ENCODE measurements at places on chromosomes 16 and 17.

- DNase-seq = no peak
Observed at GRCh38 chr17:40496634-40497420, 4.6 kb downstream of the TNS4 start.

GRCh38 chr17:56688151-56688550, 94.7 kb downstream of the NOG start:
- no peak for DNase-seq

DNA sequence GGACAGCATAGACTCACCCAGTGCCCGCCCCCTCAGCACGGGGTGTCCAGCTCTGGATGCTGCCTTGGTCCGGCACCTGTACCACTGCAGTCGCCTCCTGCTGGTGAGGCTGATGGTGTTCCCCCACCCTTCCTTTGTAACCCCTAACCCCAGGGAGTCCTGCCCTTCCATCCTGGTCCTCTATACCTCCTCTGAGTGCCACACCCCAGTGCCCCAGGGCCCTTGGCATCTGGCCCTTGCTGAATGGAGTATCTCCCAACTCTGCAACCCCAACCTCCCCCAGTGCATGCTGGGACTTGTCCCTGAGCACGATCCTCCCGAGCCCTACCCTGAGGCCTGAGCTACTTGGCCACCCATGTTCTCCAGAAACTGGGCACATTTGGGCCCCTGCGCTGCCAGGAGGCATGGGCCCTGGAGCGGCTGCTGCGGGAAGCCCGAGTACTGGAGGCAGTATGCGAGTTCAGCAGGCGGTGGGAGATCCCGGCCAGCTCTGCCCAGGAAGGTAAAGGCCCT, 15.8 kb downstream of the RIPOR1 start:
- DNase-seq = no peak

- DNase-seq = no peak
Observed at GRCh38 chr16:69619514-69619913, 53.7 kb downstream of the NFAT5 start.

- no peak for DNase-seq
Observed at GRCh38 chr16:81451753-81452680, 7.4 kb downstream of the CMIP start.

GRCh38 chr17:78399693-78400144, 21.3 kb downstream of the PGS1 start:
- no peak for DNase-seq

- DNase-seq = no peak
Observed at GRCh38 chr16:18950469-18951185, 24.4 kb upstream of the SMG1 start.

DNA sequence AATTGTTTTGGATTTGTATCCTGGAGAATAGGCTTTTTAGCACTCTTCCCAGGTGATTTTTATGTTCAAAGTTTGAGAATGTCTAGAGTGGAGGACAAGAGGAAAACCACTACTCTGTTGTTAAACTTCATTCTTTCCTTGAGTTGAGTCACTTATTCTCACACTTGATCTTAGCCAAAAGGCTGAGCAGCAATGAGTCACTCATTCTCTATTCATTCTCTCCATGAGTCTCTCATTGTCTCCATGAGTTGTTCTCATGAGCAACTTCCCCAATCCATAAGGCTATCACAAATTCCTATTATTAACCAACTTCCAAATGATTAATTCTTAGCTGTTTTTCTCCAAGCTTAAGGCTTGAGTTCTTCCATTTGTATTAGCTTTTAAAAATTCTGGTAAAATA, 1393.3 kb downstream of the CDH8 start:
- no peak for DNase-seq

GRCh38 chr16:66976746-66977145, 11.6 kb upstream of the CES4A start:
- no peak for DNase-seq

DNA sequence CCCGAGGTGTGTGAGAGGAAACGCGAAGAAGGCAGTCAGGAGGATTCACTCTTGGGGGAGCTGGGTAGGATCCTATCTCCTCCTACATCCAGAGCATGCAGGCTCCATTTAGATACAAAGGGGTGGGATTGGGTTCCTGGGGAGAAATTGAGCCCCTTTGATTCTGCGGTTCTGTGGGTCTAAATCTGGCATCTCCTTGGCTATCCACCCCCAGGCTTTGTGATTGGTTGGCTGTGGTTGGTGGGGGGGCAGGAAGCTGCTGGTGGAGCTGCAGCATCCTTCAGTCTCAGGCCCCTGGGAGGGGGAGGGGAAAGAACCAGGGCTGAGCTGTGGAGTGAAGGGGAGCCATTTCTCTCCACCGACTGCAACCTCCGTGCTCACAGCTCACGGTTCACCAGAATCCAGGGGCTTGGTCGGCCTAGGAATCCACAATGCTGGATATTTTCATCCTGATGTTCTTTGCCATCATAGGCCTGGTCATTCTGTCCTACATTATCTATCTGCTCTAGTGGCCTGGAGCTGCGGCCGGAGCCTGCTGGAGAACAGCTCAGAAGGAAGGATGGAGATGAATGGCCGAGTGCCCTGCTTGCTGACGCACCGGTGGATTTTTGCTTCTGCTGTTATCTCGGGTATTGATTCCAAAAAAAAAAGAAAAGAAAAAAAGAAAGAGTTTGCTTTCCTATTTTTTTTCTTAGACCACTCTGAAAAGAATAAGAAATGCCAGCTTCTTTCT, at the start of gene LASP1NB:
Gene LASP1NB, plus strand, starts transcription at position 352 of the 733 bp plus-strand sequence.
- no peak for DNase-seq

DNA sequence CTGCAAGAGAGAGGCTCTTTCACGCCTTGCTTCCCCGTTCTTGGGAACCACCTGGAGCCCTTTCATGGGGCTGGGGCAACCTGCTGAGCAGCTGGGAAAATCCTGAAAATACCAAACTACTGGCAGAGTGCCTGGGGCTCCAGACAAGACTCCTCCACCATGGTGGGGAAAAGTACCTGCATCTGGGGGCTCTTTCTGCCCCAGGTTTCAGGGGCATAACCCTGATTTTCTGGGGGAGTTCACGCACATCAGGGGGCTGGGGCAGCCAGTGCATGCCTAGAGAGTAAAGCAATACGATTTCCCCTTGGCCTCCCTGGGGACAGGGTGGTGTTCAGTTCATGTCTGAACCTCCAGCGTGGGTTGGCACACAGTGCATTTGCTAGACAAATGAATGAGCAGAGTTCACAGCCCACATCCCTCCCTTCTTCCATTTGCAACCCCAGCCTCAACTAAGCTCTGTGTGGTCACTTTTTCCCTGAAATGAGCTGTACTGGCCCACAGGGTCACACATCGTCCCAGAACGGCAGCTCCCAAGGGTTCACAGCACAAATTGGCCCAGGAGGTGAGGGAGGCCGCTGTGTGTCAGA, 5.2 kb upstream of the CDC42EP4 start:
- DNase-seq = no peak

DNA sequence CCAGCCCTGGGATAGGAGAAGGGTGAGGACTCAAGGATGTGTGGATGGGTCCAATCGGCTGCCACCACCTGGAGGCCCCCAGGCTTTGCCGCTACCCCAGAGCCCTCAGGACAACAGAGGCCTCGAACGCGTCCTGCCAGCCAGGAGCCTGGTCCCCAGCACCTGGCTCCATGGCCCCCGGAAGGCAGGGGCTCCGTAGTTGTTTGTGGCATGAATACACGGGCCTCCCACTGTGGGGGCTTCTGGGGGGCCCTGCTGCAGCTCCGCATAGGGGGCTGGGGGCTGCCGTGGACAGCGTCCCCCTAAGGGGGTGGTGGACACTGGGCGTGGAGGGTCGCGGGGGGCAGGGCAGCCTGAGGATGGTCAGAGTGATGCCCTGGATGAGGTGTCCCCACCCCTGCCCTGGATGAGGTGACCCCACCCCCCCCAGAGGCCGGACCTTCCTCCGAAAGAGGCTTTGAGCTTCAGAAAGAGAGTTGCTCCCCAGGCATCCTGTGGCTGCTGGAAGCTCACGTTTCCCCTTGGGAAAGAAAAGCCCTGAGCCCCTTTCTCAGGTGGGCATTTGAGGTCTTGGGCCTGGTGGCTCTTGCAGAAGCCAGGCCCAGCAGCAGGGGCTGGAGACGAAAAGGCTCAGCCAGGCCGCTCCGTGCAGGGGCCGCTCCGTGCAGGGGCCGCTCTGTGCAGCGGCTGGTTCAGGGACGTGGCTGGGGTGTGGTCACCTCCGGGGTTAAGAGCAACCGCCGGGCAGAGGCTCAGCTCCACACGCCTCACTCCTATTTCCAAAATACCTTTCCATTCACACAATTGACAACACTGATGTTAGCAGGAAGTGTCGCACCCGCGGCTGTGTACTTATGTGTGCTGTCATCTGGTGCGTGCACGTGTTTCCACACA, 40.3 kb upstream of the GNG13 start:
- no peak for DNase-seq

GRCh38 chr17:63976702-63977101, 4.0 kb upstream of the SCN4A start:
- no peak for DNase-seq

DNA sequence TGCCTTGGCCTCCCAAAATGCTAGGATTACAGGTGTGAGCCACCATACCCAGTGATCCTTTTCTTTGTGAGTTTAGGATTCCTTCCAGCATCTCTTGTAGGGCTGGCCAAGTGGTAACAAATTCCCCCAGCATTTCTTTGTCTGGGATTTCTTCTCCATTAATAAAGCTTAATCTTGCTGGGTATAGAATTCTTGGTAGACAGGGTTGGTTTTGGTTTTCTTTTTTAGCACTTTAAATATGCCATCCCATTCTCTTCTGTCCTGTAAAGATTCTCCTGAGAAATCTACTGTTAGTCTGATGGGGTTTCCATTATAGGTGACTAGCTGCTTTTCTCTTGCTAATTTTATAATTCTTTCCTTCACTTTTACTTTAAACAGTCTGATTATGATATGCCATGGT, 173.0 kb upstream of the TOM1L1 start:
- no peak for DNase-seq

DNA sequence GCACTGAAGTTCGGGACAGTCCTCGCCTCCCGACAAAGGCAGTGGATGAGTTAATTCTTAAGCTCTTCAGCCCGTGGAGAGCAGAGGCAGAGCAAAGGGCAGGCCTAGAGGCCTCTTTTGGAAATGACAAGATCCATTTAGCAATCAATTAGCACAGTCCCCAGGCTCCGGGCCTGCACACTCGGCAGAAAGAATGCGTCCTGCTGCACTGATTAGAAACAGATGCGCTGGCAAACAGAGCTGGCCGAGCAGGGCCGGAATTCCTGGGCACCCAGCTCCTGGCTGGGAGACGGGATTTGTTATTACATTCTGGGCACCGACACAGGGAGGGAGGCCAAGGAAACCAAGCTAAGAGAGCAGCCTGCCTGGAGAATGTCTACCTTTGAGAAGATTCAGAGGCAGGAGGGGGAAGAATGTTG, 162.9 kb downstream of the COPRS start:
- peak; percentile 82 for DNase-seq

DNA sequence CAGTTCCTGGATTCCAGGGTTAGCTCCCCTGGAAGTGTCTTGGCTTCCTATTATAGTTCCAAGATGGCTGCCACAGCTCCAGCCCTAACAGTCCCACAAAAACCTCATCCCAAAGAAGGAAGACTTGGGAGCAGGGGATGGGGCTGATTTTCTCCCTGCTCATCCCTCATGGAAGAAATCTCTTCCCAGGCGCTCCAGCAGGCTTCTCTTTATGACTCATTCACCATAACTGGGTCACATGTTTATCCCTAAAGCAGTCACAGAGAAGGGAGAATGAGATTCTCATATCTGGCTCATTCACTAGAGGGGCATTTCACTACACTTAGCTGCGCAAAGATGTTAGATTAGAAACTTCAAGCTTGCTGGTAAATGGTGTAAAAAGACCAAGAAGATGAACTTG, 206.5 kb upstream of the IRX3 start:
- peak; percentile 17 for DNase-seq

- no peak for DNase-seq
Observed at GRCh38 chr16:74574146-74574545, 32.8 kb downstream of the GLG1 start.

DNA sequence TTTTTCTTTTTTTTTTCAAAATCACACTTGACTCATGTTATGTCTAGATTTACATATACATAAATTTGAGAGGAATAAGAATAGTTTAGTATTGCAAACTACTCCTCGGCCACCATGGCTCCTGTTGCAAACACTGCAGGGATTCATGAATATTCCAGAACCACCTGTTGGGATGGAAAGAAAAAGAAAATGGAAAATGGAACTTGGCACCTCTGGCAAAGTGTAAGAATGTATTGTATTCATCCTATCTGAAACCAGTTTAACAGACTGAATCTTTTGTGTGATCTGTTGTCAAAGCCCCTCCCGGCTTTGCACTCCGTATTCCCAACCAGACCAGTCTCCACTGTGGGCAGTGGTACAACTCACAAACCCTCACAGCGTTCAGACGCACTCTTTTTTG, 124.4 kb downstream of the SPECC1 start:
- no peak for DNase-seq

DNA sequence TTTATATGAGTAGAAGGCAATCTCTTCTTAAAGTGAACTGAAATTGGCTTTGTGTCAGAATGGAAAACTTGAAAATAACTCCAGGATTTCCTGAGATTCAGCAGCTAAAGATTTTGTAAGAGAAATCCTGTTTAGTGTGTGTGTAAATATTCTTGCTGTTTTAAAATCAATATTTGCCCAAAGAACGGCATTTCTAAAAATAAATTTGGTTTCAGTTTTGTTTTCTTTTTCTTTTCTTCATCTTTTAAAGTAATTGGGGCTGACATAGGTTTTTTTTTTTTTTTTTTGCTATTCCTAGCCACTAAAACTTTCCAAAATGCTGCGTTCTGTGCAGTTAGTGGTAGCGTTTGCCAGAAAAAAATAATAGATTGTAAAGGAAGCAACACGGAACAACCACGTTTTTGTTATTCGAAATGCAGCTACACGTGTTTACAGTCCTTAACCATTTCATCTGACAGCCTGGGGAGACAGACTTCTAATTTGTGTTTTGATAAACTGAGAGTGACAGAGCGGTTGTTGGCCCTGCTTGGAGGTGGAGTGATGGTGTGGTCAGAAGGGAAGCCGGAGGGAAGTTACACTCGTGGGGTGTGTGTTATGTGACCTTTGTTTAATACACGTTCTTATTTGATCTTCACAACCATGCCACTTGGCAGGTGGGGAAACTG, 21.6 kb upstream of the SMPD3 start:
- DNase-seq = no peak

All from HFF-Myc (cell line).